Aorta (tissue), 5 donors: ENCODE measurements at places on chromosomes 16 and 17. TPM values are rescaled to one million over a fixed set of nuclear protein-coding genes. Genes with fewer than 3 reads are reported as not detected.

The ANKS4B gene
- not detected for total RNA-seq

DNA sequence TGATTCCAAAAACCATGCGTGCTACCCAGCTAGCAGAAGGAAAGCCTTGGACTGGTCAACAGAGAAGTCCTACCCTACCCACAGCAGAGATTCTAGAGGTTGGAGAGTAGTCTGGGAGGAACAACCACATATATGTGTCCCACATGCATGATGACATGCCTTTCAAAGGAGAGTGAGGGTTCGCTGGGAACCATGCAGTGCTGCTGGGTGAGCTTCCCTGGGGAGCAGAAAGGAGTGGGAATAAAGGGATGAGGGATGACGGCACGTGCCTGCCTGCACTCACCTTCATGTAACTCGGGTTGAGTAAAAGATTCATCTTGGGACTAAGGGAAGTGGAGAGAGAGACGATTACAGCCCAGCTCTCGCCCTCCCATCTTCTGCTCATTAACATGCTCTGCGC lies 9.8 kb downstream of the CPSF4L start:
- DNase-seq, result no peak

- DNase-seq, result no peak
Observed at GRCh38 chr16:65809627-65810026, 556.9 kb upstream of the CDH5 start.

The TSNAXIP1 gene
- total RNA-seq, result 0.84 TPM

DNA sequence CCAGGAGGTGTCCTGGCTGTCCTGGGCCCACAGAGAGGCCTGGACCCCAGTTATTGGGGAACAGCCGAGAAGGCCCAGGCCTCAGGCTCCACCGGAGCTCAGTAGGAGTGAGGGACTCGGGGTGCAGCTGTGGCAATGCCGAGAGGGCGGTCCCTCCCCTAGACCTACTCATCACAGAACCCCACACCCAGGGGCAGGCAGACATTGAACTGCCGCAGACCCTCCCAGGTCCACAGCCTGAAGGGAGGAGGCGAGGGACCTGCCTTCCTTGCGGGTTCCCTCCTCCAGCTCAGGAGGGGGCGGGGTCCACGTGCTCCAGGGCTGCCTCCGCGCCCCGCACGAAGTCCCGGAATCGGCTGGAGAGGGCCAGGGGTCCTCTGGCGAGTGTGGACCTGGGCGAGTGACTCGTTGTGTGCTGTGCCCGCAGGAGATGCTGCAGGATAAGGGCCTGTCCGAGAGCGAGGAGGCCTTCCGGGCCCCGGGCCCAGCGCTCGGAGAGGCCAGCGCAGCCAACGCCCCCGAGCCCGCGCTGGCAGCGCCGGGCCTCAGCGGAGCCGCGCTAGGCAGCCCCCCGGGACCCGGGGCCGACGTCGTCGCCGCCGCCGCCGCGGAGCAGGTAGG lies 3.9 kb downstream of the TBX4 start:
- no peak for DNase-seq

GRCh38 chr16:81645266-81645694 lies 133.8 kb upstream of the PLCG2 start:
- DNase-seq, result peak; percentile 82

- DNase-seq, result peak; percentile 17
Observed at GRCh38 chr17:28258347-28258887, 60.6 kb upstream of the TMEM97 start.

GRCh38 chr16:21101631-21102420 lies 48.8 kb downstream of the DNAH3 start:
- DNase-seq, result no peak
